ENCODE measurements at places on chromosomes 4 and X.

GRCh38 chrX:148723551-148723950, 223.1 kb downstream of the AFF2 start:
- DNase-seq, result no peak

DNA sequence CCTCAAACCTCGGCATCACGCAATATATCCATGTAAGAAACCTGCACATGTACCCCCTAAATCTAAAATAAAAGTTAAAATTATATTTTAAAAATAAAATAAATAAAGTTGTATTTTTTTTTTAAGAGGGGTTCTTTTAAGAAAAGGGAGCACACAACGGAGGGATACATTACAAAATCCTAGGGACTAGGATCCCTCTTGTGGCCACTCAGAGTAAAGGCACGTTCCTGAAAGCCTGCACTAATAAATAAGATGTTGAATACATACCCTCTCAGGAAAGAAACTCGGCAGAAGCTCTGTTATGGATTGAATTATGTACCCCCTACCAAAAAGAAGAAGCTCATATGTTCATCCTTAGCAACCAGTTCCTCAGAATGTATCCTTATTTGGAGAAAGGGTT, 50.9 kb upstream of the PRDX4 start:
- peak; percentile 46 for DNase-seq

DNA sequence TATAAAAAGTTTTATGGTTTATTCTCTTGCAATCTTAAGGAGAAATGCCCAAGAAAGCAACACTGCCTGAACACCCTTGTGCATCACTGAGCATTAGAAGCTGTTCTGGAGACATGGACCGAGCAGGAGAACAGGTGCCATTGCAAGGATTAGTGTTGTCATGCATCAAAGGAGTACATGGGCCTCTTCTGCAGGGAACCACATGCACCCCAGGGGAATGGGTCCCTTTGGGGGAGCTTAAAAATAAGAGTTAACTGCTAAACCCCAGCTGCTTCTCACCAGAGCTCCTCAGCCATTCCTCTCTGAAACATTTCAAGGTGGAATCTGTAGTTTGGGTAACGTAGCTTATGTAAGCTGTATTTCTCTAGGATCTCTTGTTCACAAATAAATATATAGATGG, 353.0 kb upstream of the SLC7A11 start:
- DNase-seq, result no peak

DNA sequence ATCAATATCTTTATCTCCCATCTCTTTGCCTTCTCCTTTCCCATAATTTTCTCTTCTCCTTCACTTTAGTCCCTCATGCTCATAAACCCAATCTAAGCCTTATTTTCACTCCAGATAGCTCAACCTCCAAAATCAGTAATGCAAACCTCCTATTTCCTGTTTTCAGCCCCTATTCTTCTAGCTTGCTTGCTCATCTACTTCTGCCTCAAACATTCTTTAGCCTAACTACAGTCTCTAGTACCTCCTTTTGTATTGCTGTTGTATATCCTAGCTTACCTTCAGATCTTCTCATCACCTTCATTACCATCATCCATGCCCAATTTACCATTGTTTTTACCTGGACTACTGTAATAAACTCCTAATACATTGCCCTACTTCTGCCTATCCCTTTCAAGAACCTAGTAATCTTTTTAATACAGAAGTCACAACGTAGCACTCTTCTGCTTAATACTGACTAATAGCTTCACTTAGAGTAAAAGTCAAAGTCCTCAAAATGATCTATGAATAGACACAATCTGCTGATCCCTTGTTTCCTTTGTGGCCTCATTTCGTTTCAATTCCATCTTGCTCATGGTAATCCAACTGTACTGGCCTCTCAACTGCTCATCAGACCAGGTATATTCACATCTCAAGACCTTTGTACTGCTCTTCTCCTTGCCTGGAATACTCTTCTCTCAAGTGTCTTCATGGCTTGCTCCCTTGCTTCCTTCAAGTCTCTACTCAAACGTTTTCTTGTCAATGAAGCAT, 123.4 kb downstream of the FAM13A start:
- DNase-seq, result no peak

DNA sequence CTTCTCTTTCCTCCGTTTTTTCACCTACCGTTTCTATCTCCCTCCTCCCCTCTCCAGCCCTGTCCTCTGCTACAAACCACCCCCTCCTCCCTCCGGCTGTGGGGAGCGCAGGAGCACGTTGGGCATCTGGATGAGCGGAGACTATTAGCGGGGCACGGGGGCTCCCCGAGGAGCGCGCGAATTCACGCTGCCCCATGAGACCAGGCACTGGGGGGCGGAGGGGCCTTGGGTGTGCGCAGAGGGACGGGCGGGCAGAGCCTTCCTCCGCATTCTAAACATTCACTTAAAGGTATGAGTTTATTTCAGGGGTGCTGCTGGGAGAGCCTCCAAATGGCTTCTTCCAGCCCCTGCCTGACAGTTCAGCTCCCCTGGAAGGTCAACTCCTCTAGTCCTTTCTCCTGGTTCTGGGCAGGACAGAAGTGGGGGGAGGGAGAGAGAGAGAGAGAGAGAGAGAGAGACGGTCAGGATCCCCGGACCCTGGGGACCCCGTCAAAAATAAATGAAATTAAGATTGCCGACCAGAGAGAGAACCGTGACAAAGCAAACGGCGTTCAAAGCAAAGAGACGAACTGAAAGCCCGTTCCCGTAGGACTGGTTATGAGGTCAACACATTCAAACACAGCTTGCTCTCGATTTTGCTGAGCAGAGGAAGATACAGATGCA, 5.0 kb downstream of the SHOX start:
- DNase-seq, result no peak

GRCh38 chr4:139872274-139872673, 206.7 kb downstream of the MGST2 start:
- DNase-seq, result no peak

DNA sequence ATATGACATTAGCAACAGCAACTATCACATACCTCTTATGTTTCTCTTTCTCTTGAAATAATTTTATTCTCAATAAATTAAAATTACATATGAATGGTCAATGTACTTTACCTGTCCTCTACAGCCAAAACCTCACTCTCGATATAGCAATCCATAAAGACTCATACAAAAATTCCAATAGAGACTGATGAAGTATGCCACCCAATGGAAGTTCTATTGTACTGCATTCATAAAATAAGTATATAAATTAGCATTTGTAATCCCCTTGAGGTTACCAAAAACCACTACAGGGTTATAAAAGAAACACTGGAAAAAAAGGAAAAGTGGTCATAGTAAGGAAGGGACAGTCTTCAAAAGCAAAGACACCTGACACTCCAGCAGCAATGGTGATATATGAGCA, 32.8 kb downstream of the CLDN2 start:
- peak; percentile 34 for DNase-seq

- DNase-seq, result no peak
These were observed 902 bp downstream of the KLHL4 start for GRCh38 chrX:87518504-87518903.

DNA sequence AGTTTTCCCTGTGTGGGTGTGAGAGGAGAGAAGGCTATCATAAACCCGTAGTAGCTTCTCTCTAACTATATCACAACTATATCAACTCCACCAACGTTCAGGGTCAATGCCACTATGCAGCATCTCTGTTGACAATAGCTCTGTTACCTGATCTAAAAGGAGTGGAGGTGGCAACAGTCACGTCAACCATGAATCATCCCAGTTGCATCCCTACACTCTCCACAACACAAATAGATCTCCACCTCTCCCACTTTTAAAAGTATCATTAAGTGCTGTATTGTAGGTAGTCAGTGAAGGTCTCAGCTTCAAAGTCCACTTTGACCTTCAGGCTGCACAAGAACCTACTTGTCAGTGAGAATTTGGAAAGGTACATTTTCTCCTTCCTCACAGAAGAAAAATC, 600.5 kb upstream of the GRIA3 start:
- no peak for DNase-seq

- DNase-seq, result no peak
These were observed 8.2 kb upstream of the ERAS start for GRCh38 chrX:48818098-48818497.

GRCh38 chrX:124605511-124605910, 259.1 kb downstream of the SH2D1A start:
- no peak for DNase-seq

DNA sequence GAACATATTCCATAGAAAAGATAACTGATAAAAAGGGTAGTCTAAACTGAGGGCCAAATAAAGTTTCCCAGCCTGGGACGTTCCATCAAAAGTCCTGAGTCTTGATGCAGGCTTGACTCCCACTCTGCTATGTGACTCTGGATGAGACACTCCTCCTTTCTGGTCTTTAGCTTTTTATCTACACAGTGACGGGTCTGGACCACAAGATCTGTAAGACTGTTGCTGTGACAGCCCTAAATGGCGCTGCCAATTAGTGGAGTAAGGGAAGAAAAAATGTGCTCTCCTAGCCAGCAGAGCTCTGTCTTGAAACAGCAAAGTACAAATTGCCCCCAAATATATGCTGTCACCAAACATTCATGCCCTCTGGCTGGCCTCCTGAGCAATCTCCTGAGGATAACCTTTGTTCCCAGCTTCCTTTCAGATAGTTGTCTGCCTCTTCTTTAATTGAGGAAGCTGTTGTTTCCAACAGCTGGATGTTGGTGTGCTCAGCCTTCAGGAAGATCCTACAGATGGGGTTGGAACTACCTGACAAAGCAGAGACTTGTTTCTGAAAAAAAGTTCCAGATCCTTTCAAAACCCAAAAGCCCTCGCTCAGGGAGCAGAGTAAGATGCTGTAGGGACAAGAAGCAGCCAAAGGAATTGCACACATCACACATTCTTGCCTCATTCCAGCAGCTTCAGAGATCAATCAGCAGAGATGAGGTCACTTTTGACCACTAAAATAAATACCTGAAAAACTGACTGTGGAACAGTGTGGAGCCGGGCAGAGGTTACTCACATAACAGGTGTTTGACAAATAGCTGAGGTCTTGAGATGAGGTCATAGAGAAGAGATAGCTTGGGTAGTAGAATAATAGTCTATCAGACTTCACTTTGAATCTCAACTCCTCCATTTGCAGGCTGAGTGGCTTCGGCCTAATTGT, 383.4 kb upstream of the FGF13 start:
- DNase-seq, result peak; percentile 46

GRCh38 chr4:149062997-149063396, 620.8 kb upstream of the NR3C2 start:
- no peak for DNase-seq

DNA sequence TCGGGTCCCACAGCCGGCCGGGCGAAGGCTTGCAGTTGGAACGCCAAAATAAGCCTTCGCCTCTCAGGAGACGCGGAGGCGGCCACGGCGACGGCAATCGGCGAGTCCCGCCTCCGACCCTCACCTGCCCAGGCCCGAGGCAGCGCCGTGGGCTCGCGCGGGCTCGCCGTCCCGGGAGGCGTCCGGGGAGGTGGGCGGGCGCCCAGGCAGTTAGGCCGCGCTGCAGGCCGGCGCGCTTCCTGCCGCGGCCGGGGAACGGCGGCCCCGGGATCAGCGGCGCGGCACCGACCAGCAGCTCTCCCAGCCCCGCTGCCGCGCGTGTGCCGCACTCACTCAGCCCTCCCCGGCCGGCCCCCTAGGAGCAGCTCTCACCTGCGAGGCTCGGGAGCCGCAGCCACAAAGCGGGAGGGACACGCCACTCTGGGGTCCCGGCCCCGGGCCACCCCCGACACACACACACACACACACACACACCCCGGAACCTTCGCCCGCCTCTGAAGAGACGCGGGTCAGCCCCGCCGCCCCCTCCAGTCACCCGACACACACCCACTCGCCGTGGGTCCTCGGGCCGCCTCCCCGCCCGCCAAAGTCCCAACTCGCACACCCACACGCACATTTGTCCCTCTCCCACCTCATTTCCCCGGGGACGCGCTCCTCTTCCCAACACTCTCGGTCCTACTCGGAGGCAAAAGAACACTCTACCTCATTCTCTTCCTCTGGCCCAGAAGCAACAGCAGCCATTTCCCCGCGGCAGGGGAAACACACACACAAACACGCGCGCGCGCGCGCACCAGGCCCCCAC, at the start of gene CNOT6L:
Gene CNOT6L, minus strand, starts transcription at position 767 of the 802 bp plus-strand sequence. Its CDS starts 60 bp downstream, at position 707.
- DNase-seq, result peak; percentile 58

GRCh38 chr4:3217266-3217665, 31.7 kb upstream of the MSANTD1 start:
- no peak for DNase-seq

GRCh38 chr4:38184404-38184803, 224.2 kb downstream of the PTTG2 start:
- no peak for DNase-seq

DNA sequence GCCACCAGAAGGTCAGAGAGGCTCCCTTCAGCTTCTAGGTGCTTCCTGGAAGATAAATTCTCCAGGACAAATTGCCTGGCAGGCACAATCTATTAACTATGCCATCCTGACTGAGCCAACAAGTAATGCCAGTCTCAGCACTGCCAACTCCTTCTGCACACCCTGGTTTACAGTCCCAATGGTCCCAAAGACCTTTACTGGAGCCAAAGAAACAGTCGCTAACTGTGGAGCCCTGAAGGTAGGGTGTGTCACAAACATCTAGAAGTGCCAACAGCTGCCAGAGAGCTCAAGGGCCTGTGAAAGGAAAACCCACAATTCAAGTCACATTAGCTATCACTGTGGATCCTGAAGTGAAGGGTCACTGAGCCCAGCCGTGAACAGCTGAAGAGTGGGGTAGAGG, 34.9 kb upstream of the CITED1 start:
- DNase-seq, result no peak

DNA sequence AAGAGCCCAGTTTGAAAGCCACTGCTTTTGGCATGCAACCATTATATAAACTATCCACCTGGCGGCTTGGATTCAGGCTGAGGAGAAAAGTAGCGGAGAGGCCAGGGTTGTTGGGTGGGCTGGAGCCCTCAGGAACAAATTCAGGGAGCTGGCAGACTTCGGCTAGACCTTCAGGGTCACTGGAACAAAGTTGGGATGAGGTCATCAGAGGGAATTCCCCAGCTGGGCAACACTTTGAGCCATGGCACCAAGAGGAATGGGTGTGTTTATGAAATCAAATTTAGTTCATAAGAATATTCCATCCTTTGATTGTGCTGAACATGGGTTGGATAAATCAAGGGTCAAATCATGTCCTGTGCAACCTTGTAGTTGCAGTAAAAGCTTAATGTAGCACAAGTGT, 22.0 kb downstream of the MTMR1 start:
- DNase-seq, result no peak

- DNase-seq, result no peak
These were observed 136.1 kb upstream of the WDFY3 start for GRCh38 chr4:85102606-85103005.

- no peak for DNase-seq
These were observed 52.0 kb downstream of the RASL11B start for GRCh38 chr4:52914051-52914605.

DNA sequence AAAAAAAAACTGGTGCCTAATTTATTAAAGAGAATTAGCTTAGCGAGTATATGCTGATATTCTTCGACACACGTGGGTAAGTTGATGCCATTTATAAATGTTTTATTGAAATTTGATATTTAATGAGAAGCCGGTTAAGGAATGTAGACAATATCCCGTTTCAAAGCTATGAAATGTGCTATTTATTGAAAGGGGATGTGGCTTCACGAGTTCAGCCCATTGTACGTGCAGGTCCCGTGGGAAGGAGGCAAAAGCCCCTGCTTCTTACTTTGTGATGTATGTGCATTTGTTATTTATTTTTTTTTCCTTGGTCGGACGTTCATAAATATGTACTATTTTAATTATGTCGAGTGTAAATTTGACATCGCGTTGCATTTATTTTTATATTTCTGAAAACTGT, 20.2 kb downstream of the SHOX start:
- DNase-seq, result no peak
